ENCODE measurements at places on chromosomes 11 and 22. TPM values are rescaled to one million over a fixed set of nuclear protein-coding genes. Genes with fewer than 3 reads are reported as not detected.

The MFRP gene
- not detected for total RNA-seq

The CRYBA4 gene
- not detected for total RNA-seq

The ANO9 gene
- total RNA-seq = 141 TPM

The WEE1 gene
- total RNA-seq = 23.9 TPM

The CSNK2A3 gene
- total RNA-seq = 0.59 TPM

The TEX54 gene
- not detected for total RNA-seq
